ENCODE measurements at places on chromosomes 13 and 19.

- DNase-seq = no peak
These were observed 9.9 kb downstream of the POP4 start for GRCh38 chr19:29615891-29616425.

- DNase-seq = peak; percentile 74
These were observed at the start of gene KCTD12 for GRCh38 chr13:76886292-76887075. Gene KCTD12, minus strand, starts transcription at chr13:76886405. Its CDS starts 257 bp downstream, at chr13:76886148.

DNA sequence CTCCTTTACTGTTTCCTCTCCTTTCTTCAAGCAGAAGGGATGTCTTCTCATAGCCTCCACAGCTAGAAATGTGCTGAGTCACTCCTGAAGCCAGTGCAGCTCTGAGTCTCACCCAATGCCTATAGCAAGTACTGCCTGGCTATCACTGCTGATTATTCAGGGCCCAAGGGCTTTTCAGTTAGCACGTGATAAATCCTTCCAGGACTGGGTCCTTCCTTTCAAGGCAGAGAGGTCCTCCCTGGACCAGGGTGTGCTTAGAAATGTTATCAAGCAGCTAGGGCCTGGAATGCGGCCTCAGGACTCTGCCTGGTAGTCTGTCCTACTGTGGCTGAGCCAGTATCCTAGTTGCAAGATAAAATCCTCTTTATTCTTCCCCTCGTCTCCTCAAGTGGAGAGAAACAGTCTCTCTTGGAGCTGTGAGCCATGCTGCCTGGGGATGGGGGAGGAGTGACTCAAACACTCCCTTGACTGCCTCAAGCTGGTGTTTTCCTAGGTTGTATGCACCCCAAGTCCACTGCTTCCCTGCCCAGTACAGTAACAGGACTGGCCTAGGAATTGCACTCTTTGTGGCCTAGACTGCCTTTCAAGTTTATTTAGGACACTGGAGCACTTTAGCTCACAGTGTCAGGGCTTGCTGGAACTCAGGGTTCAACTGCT lies 198.7 kb upstream of the SERP2 start:
- no peak for DNase-seq

DNA sequence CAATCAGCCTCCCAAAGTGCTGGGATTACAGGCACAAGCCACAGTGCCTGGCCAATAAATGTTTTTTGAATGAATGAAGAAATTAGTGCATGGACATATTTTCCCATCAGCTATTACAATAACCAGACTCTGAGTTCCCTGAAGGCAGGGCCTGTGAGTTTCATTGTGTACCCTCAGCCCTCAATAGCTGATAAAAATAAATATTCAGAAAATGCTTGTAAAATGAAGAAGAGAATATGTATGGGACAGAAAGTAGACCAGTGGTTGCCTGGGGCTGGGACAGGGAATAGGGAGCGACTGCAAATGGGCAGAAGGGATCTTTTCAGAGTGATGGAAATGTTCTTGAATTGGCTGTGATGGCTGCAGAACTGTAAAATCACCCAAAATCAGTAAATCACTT lies 28.8 kb downstream of the NUMBL start:
- no peak for DNase-seq

- DNase-seq = no peak
These were observed 45.9 kb downstream of the COMP start for GRCh38 chr19:18745012-18745735.

- no peak for DNase-seq
These were observed 19.6 kb downstream of the ZNF575 start for GRCh38 chr19:43552616-43553015.

DNA sequence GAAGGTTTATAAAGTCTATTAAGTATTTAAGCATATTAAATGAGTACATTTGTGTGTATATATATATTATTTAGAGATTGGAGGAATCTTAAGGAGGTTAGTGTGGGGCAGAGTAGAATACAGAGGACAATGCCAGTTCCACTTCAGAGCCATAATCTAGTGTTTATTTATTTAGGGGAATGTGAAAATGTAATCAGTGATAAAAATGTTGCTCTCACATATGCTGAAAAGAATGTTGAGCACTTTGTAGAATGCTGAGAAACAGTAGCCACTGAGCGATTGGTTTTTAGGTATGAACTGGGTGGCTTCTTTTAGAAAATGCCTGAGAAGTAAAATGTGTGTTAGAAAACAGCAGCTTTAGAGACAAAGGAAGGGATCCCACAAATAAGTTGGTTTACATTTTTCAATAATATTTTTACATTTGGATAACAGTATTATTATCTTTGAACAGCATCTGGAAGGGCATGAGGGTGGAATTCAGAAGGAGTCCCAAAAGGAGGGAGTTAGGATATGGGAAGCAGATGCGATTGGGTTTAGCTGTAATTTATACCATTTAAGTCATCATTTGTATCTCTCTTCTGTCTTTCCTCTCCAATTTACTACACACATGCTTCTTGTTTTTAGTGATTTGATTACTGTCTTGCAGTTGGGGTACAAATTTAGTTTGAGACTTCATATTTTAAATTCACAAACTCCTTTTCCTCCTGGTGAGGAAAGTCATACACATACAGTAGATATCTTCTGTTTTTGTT lies 68.6 kb downstream of the NDFIP2 start:
- DNase-seq = no peak

DNA sequence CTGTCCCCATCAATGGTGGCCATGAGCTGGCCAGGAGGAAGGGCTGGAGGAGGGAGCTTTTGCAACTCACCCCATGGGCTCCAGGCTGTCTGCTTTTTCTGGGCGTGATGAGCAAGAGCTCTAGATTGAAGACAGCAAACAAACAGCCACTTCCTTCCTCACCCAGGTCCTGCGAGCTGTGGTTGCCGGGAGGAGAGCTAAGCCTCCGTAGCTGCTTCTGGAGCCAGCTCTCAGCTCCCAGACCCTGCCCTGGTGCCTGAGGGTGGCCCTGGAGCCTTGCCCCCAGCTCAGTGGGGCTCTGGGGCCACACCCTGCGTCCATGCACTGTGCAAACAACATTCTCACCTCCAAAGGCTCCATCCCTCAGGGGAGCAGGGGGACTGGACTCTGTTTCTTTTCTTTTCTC lies 6.2 kb downstream of the MYO1F start:
- DNase-seq = peak; percentile 27

GRCh38 chr13:111548301-111548700 lies 227.9 kb downstream of the TEX29 start:
- DNase-seq = no peak

DNA sequence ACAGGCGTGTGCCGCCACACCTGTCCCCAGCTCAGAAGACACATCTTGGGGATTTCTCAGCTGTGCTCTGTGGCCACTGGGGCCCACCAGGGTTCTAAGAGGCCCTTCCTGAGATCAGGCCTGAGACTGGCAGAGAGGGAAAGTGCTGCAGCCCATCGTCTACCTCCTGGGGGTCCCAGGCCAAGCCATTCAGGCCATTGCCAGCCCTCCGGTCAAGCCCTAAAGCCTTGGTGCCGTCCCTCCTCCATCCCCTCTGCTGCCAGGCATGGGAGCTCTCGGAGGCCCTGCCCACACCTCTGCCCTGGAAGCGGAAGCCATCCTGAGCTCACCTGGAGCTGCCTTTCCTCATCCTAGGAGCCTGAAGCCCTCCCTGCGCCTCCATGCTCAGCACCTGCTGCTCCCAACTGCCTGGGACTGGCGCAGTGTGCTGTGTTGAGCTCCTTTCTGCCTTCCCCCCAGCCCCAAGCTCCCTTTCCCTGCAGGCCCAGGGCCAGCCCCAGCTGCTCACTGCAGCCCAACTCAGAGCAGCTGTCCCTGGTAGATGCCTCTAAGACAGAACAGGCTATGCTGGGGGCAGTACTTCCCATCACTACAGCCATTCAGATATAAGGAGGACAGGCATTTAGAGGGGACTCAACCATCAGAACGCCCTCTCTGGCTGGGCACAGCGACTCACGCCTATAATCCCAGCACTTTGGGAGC lies 2.9 kb downstream of the SLC7A9 start:
- no peak for DNase-seq

- DNase-seq = no peak
These were observed 65.0 kb downstream of the COG3 start for GRCh38 chr13:45529758-45530157.

- DNase-seq = no peak
These were observed 512.1 kb downstream of the IRS2 start for GRCh38 chr13:109274188-109274821.

DNA sequence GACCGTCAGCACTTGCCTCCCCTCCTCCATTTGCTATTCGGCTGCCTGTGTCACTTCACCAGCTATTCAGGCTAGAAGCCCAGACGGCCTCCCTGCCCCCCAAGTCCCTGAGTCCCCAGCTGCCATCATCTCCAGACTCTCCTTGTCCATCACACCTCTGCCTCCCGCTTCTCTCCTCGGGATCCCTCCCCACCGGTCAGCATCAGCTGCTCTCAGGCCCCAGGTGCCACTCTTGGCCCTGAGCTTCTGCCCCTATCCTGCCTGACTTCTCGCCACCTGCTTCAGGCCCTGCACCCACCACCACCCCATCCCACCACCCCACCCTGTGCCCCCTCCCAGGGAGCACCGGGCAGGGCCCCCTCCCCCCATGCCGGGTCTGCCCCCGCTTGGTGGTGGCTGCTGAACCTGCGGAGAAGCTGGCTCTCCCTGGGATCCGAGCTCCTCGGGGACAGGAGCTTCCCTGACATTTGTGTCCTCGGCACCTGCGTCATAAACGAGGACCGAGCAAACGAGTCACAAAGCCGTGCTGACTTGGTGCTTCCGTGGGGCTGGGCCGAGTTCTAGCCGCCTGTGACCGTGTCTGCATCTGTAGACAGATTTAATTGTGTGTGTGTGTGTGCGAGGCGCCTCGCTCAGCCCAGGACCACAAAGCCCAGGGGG lies 70.3 kb upstream of the MCF2L start:
- no peak for DNase-seq

DNA sequence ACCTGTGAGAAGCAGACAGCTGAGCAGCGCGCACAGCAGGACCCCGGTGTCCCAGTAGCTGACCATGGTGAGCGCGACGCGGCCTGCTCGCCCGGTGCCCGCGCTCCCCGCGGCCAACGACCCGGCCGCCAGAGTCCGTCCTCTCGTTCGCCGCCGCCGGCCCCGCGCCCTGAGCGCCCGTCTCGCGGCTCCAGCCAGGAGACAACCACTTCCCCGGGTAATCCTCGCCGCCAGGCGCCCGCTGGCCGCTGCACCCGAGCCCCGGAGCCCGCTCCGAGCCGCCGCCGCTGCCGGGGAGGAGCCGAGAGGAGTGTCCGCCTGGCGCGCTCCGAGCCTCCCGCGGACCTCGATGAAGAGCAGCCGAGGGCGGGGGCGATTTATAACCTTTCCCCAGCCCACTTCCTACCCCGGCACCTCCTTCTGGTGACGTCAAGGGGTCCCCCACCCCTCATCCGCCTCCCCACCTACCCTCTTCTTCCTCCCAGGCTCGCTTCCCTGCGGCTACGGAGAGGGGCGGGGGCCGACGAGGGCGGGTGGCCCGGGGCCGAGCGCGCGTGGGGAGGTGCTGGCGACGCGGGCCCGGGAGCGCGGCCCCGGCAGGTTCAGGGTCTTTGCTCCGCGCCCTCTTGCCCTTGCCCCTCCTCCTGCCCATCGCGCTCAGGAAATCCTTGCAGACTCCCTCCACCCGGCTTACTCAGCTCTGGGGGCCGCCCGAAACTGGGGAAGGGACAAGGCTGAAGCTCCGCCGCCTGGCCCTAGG lies at the start of gene FLT1:
Gene FLT1 (minus strand): TSS at position 351 of the 760 bp plus-strand sequence. CDS start 285 bp downstream, at position 66.
- peak; percentile 18 for DNase-seq

- no peak for DNase-seq
These were observed 389.2 kb downstream of the NDFIP2 start for GRCh38 chr13:79870123-79870522.

DNA sequence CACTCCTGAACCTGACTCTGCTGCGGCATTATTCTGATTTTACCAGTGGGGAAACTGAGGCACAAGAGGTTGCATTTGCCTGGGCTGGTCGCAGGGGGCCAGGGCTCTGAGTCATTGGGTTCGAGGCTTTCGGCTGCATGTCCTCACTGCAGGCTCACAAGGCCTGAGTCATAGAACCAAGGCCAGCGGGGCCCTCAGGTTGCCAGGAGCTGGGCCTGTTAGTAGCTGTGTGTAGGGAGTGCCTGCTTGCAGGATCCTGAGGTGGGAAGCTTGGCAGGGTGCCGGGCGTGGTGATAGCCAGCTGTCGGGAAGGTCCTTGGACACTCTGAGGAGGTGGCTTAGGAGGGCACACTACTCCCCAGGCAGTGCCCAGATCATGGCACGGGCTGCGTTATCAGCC lies 21.6 kb upstream of the F2RL3 start:
- no peak for DNase-seq

GRCh38 chr13:31588316-31588715 lies 151.0 kb upstream of the RXFP2 start:
- DNase-seq = no peak

DNA sequence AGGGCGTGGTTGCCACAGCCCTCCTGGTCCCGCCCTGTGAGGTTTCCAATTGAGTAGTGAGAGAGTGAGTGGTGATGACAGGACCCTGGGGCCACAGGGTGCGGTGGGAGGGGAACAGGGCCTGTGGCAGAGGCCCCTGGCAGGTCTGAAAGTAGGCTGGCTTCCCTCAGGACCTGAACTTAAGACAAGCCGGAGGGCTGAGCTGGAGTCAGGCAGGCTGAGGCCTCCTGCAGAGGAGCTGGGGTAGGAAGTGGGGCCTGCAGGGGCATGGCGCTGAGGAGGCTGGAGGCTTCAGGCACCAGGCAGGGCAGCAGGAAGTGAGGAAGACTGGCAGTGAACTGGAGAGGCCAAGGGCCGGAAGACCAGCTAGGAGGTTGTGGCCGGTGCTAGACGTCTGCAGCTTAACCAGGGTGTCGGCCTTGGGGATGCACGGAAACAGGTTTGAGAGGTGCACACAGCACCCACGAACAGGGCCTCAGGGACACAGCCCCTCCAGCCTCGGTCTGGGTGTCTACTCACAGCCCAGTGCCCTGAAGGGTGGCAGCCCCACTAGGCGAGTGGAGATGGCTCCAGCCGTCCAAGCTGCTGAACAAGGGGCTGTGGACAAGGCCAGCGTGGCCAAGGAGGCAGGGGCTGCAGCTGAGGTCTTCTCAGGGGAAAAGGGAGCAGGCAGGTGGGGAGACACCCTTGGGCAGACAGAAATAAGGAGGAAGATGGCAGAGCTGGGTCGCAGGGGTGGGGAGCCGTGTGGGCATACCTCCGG lies 17.8 kb downstream of the POP4 start:
- no peak for DNase-seq

DNA sequence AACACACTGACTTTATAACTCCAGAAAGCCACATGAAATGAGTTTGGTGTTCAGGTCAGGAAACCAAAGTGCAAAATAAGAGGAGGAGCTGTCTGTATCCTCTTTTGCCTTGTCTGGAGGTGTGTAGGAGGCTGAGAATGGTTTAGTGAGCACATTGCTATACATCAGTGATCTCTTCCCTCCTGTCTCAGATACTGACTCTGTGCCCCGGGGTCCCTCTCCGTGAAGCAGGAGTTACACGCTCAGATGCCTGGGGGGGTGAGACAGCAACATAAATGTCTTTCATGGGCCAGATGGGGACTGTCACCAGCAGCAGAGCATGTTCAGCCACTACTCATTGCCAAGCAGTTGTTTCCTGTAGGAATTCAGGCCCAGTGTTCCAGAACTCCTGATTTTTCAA lies 285.4 kb downstream of the ATP8A2 start:
- no peak for DNase-seq

DNA sequence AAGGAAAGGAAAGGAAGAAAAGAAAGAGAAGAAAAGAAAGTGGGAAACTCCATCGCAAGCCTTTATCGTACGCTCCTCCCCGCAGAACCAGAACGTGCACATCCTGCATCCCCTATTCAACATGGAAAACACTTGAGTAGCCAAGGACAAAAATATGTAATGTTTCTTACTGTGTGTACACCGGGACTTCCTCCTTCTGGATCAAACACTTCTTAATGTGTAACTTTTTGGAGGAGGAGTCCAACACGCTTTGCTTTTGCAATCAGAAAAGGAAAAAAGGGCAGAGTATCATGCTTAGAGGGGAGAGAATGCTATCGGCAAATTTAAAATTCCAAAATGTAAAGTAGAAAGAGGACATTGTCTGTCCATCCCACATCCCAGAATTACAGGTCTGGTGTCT lies 7.8 kb upstream of the SHFL start:
- DNase-seq = no peak
